Substantia nigra (tissue), 51 donors: ENCODE measurements at places on chromosomes 3 and 15.

- no peak for DNase-seq
Measured at GRCh38 chr3:160544844-160545503, 20.4 kb downstream of the KPNA4 start.

DNA sequence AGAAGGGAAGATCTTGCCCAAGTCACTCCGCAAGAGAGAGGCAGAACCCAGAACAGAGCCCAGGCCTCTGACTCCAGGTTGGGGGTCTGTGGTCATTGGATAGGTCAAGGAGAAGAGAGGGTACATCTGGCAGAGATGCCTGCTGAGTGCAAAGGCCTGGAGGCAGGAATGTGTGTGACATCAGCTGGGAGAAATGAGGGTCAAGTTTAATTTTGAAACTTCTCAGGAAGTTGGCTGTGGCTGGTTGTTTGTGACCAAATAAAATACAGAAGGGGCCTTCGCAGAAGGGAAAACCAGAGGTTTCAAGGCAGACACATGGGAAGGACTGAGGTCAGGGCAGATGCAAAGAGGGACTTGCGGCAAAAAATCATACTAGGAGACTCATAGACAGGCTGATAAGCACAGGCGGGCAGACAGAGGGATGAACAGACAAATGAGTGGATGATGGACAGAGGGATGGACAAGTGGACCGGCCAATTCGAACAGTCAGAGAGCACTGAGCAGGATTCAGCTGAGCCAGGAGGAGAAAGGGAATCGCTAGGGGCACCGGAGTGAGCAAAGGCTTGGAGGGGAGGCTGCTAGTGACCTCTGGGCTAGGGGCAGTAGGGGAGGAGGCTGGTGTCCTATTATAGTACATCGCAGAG lies 28.8 kb upstream of the CACNA2D2 start:
- no peak for DNase-seq

DNA sequence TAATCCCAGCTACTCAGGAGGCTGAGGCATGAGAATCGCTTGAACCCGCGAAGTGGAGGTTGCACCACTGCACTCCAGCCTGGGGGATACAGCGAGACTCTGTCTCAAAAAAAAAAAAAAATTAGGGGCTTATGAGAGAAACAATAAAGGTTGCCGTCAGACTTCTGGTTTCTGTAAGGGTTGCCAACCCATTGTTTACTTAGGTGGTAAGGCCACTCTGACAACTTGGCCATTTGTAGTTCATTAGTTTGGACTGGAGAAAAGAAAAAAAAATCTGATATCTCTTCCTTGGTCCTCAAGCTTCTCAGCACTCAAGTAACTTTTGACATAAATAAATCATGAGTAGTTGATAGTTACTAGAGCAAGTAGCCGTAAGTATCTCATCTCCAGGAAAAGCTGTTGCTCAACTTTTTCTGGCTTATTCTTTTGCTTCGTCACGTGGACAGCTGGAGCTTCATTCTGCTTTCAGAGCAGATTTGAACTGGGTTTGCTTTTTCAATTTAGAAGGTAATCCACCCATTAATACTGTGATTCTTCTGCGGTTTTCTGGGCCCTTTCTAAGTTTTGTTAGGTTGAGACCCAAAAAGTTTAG lies 9.4 kb downstream of the SNX1 start:
- no peak for DNase-seq

DNA sequence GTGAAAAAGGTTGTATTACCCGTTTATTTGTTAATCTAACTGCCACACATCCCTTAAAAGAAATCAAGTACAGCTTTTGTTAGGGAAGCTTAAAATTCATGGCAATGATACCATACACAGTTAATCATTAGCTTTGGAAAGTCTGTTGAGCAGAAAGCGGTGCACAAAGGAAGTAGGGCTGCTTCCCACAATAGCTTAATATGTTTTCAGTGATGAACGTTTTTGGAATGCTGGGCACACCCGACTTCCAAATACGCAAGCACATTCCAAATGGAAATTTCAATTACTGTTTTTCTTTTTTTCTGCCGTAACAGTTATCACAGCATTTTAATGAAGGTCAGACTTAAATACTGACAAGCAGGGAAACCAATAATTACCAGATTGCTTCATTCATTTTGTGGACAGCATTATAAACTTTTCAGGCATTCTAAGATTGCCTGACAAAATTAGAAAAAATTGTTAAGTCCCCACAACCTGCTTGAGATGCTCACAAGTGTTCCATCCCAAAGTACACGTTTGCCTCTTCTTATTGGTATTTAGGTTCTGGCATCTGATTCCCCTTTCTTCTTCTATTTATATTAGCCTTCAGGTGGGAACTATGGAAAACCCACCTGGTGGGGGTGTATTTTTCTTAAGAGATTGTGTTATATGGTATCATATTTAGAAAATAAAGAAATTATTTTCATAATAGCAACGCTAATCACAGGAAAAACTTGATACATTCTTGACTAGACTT lies 1.1 kb upstream of the ECT2 start:
- no peak for DNase-seq

DNA sequence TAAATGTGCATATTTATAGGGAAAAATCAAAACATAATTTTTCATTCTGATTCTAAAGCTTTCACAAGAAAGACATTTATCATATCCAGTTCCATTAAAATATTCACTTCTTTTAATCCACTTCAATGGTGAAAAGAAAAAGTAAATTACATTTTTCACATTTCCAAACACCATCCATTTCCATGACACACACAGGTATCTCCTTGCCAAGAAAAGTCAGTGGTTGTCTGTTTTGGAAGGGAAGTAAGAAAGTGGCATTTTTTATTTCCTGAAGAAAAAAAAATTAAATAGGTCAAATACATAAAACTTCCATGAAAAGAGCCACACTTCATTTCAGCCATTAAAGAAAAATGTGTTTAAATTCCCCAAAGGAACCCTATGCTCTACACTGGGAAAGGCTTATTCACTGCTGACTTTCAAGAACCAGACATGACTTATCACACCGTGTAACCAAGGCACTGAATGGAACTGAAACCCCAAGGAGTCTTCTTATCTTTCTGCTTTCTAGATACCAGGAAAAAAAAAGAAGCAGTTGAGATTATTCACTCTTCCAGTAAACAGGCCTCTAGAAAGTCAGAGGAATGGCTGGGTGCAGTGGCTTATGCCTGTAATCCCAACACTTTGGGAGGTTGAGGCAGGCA lies 44.5 kb downstream of the OSBPL10 start:
- DNase-seq: no peak

DNA sequence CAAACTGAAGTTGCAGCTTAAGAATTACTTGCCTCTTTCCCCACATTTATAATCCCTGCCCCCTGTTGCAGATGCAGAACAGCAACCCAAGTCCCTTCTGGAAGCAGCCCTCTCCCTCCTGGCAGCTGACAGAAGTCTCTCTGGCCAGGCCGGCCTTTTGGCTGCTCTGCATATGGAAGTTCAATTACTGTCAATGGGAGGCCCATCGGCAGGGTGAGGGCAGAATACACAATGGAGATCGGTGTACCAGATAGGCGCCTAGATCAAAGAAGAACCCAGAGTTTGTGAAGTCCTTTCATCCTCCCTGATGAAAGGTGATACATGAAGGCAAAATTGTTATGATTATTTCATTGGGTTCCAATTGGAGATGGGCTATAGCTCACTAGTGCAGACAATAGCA lies 327.9 kb upstream of the CTNNB1 start:
- no peak for DNase-seq

DNA sequence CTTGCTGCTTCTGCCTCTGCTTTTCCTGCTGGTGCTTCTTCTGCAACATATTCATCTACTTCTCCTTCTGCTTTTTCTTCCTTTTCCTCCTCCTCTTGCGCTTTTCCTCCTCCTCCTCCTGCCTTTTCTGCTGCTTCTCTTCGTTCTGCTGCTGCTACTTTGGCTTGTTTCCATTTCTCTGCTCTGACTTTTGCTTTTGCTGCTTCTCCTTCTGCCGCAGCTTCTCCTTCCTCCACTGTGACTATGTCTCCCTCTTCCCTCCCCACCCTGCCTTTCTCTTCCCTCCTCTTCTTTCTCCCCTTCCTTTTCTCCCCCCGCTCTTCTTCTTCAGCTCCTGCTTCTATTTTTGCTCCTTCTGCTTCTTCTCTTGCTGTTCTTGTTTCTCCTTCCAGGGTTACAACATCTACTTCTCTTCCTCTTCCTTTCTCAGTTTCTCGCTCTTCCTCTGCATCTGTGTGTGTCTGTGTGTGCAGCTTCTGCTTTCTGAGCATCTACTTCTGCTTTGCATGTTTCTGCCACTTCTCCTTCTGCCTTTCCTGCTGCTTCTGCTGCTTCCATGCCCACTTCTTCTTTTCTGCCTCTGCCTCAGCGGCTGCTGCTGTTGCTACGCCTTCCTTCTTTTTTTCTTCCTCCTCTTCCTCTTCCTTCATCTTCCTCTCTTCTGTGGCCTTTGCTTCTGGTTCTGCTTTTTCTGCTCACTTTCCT lies 51.4 kb downstream of the FAM43A start:
- DNase-seq: no peak

GRCh38 chr3:142595581-142595950 lies 627 bp upstream of the PLS1 start:
- no peak for DNase-seq

GRCh38 chr15:43529587-43530345 lies 12.4 kb downstream of the MAP1A start:
- DNase-seq: no peak

DNA sequence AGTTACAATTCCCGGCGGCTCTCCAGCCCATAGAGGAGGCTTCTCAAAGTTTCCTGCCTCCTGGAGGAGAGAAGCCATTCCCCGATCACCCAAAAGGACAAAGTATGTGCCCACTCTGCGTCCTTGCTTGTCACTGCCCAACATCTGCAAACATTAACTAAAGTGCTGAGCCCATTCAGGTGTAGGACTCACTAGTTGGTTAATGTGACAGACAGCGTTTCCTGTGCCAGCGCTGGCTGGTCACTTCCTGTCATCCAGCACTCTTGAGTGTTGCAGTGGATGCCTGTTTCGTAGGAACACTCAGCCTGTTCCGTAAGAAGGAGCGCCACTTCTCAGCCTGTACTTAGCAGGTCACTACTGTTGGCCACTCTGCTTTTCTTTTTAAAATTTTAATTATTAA lies 100.3 kb downstream of the APBA2 start:
- DNase-seq: no peak

DNA sequence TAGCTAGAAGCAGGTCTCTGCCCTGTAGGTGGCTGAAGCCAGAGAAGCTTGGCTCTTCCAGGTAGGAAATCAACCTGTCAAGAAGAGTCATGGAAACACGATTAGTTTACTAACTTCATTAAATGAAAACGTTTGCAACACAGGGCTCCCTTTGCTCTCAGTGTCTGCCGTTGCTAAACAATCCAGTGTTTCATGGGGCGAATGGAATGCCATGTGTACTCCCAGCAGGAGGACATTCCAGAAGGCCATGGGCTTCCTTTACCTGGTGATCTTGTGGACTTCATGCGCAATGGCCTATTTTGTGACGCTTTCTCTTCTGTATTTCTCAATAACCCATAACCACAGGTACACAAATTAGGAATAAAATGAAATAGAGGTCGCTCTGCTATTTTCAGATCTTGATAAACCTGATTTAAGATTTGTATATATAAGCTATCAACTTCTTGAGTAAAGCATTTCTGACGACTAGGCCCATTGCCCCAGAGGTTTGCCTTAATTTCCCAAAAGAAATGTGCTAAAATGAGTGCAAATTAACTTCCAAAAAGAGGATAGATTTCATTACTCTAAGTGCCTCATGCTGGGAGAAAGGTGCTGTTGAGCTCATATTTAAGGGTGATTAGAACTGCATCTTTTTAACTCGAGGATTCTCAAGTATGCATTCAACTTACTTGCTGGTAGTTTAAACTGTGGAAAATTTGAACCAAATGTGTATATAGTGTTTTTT lies 171.0 kb downstream of the EPHA3 start:
- DNase-seq: no peak

GRCh38 chr15:38622908-38623307 lies 58.3 kb upstream of the RASGRP1 start:
- no peak for DNase-seq

DNA sequence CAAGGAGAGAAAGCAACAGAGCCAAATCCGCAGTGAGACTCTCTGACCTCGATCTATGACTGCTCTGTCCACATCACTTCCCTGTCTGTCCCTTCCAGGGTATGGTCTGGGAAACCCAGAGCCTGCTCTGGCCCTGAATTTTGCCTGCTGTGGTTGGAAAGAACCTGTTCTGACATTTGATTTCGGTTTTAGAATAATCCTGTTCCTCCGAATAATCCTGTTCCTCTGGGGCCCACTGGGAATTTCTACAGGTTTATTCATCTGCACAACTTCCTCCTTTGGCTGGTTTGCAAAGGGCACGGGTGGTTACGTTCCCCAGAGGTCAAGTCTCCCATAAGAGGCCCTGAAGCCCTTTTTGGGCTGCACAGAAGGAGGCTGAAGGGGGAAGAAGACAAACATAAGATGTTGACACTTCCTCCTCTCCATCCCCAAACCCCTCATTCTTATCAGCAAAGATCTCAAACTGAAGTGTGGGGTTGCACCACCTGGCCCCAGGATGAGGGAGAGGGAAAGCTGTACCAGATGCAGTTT lies 10.6 kb downstream of the LAMP3 start:
- DNase-seq: no peak

GRCh38 chr15:90851940-90852339 lies 16.4 kb upstream of the FURIN start:
- no peak for DNase-seq

GRCh38 chr15:81941479-81941878 lies 104.3 kb downstream of the MEX3B start:
- DNase-seq: no peak

GRCh38 chr3:140470211-140470610 lies 207.7 kb upstream of the TRIM42 start:
- no peak for DNase-seq

- no peak for DNase-seq
Measured at GRCh38 chr3:99845331-99845730, 27.7 kb downstream of the CMSS1 start.

- DNase-seq: no peak
Measured at GRCh38 chr15:84811828-84812227, 5.3 kb upstream of the ALPK3 start.

- no peak for DNase-seq
Measured at GRCh38 chr3:25834346-25834745, 44.5 kb downstream of the OXSM start.

- DNase-seq: no peak
Measured at GRCh38 chr3:15659254-15659975, 57.9 kb downstream of the BTD start.

- DNase-seq: no peak
Measured at GRCh38 chr3:32822609-32823498, 5.1 kb downstream of the TRIM71 start.

- DNase-seq: no peak
Measured at GRCh38 chr15:72227720-72228119, 3.3 kb downstream of the PKM start.

GRCh38 chr3:114481113-114481512 lies 187.3 kb downstream of the TIGIT start:
- DNase-seq: no peak

- no peak for DNase-seq
Measured at GRCh38 chr3:44992555-44993470, 16.8 kb downstream of the EXOSC7 start.

DNA sequence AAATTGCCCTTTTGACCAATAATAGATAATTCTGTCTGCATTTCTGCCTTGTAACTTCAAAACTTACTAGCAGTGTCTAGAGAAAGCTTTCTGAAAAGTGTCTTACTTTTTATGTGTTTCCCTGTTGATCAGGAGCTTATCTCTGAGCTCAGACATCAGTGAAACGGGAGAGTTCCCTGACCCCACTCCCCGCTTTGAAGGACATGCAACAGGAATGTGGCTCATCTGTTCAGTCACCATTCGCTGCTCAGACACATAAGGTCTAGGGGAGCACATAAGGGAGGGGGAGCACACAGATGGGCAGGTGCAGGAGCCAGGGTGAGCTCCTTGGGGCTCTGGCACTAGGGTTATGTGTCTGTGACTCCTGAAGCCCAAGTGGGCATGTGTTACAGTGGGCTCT lies 205.0 kb downstream of the FEZF2 start:
- no peak for DNase-seq
